ENCODE measurements at places on chromosomes 3 and 15.

DNA sequence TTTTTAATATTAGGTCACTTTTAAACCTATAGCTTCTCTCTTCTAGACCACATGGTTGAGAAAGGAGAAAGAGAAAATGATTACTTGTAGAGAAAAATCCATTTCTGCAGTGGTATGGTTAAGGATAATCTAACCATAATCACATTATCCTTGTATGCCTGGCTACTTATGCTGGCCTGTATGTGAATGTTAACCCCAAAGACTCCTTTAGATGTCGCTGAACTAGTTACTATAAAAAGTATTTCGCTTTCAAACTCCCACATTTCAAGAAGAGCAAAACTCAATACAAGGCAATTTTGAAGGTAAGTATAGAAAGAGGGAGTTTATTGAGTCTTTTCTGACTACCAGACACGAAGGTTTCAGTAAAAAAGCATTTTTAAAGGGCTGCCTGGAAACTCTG, 2.2 kb downstream of the KCTD6 start:
- DNase-seq = no peak

GRCh38 chr3:100024520-100025303, 89.6 kb downstream of the FILIP1L start:
- DNase-seq = peak; percentile 15

DNA sequence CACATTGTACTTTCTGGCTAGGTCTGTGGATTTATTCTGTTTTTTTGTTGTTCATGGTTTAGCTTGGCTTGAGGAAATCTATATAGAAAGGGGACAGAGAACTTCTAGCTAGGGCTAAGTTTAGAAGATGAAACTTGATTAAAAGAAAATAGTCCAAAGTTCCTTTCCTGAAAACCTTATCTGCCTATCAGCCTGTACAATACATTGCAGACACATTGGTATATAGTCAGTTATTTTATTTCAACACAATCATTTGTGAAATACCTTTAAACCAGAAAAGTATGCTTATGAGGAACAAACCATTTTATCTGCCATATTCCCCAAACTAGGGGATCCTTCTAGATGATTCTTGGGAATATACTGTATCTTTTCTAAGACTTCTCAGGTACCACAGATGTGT, 147.3 kb upstream of the CGNL1 start:
- DNase-seq = no peak

DNA sequence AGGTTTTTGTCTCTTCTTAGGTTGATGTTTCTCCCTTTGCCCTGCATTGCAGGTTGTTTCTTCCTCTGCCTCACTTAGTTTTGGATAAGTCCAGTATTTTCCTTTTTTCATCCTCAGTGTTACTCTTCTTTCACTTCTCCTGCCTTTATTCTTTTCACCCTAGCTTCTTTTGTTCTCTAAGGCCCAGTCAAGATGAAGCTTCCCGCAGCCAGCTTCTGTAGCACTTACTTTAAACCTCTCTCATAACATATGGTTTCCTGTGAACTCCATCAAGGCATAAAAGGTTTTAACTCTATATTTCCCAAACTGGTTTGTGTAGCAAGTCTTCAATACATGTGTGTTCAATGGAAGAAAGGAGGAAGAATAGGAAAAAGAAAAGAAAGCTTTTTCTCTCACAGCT, 54.1 kb downstream of the TP63 start:
- no peak for DNase-seq

DNA sequence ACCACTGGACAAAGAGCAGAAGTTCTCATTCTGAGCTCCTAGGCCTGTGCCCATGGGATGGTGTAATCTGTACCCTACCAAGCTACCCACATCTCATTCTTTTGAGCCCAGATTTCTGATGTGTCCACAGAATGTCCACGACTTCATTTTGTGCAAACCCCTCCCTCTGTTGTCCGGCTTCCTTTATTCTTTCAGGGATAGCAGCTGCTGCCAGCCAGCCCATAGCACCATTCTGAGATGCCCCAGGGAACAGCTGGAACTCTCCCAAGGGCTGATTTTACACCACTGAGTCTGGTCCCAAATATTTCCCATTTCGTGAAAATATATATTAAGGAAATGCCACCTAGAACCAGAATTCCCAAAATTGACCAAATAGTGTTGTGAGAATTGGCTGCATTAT, 236.6 kb downstream of the SATB1 start:
- DNase-seq = no peak

DNA sequence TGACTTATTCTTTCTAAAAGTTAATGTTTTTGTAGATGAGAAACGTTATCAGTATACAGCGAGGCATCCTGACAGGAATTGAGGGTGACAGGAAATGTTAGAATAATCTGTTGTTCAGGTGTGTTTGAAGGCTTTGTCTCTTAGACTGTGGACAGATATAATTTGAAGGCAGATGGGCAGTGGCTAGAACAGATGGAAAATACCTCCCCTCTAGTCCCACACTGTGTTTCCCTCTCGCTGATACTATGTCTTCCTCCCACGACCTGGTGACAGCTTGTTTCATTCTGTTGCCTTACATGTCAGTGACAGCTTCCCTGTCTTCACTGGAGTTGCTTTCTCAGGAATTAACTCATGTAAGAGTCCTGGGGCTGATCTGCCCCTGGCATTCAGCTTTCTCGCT, 125.3 kb downstream of the MYRIP start:
- no peak for DNase-seq

GRCh38 chr15:64813075-64813474, 12.4 kb downstream of the PIF1 start:
- no peak for DNase-seq

DNA sequence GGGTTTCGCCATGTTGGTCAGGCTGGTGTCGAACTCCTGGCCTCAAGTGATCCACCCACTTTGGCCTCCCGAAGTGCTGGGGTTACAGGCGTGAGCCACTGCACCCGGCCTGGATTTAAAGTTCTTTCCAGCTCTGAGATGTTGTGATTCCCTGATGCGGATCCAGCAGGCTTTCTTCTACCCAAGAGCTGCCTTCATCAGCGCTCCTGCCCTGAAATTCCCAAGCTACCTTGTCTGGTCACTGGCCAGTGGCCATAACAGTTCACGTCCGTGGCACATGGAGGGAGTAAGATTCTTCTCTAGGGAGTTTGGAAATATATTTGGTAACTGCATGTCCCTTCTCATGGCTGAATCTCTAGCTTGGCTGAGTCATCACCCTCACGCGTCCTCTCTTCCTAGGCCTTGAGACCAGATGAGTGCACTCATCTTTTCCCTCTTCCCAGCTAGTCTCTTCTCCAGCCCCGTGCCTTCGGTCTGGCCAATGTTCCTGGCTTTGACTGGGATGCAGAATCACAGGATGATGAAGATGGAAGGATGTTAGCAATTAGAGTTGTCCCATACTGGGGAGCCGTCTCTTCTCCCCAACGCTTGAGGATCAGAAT, 29.8 kb upstream of the APOD start:
- DNase-seq = peak; percentile 75

DNA sequence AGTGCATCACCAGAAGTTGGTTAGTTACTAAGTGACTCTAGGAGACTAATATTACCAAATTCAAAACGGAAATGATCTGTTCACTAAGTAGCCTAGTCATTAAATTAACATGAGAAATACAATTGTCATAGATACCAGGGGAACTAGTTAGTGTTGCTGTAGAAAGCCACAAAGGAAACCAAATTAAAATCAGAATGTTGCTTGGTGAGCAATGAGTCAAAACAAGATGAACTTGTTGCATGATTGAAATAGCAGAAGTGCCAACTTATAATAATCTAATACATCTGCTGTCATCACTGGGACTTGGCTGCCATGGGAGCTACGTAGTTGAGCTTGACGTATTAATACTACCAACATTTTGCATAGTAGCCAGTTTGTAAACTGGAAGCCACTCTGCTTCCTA, 458.1 kb downstream of the DIPK2A start:
- DNase-seq = peak; percentile 69

- peak; percentile 64 for DNase-seq
Observed at GRCh38 chr3:119891944-119892721, 110.2 kb downstream of the NR1I2 start.

DNA sequence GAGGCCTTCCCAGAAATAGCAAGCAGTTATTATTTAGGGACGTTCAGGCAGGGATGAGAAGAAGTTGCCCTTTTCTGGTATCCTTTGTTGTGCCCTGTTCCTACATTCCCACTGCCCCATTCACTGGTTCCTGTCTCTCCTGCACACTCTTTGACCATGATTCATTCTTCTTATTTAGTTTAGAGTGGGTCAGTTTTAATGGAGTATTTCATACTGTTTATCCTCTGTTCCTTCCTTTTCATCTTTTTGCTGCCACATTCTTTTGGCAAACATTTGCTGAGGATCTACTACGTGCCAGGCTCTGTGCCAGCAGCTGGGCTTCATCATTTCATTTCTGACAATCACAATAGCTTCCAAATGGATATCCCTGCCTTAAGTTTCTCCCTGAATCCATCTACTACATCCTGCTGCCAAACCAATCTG, 11.8 kb upstream of the EID1 start:
- DNase-seq = no peak

GRCh38 chr3:126872701-126873342, 110.1 kb upstream of the PLXNA1 start:
- DNase-seq = no peak

DNA sequence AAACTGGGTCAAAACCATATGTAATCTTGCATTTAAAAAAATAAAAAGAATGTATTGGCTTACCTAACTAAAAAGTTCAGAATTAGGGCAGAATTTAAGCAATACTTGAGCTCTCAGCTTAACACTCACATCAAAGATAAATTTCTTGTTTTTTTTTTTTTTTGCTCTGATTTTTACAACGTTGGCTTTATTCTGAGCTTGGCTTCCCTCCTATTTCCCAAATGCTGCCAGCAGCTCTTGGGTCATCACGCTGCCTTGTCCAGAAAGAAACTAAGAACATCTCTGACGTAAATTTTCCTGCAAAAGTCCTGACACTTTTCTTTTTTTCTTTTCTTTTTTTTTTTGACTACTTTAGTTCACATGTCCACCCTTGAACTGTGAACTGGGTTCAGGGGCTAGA, 150.6 kb upstream of the TGFBR2 start:
- DNase-seq = no peak

DNA sequence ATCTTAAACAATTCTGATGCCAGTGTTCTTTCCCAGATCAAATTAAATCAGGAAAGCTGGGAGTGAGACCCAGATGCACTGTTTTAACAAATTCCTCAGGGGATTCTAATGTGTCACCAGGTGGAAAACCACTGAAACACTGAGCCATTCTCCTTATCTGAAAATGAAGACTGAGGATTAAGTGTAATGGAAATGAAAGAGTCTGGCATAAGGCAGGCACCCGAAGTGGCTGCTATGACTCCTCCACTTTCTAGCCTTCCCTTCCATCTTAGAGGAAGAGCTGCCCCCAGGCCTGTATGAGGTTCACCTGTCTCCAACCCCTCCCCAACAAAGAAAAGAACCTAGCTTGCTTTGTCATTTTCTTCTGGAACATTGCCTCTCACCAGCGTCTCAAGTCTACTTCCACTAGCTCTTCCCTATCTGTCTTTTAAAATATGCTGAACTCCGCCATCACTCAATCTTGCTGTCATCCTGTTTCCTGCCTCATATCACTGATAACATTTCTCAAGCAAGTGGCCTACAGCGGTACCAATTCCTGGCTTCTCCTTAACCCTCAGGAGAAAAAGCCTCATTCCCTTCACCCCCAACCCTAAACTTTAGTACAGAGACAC, 13.7 kb upstream of the ABHD2 start:
- no peak for DNase-seq

- no peak for DNase-seq
Observed at GRCh38 chr3:190594171-190594570, 80.3 kb downstream of the IL1RAP start.

- DNase-seq = peak; percentile 90
Observed at GRCh38 chr3:7787871-7788828, 713.5 kb upstream of the LMCD1 start.

DNA sequence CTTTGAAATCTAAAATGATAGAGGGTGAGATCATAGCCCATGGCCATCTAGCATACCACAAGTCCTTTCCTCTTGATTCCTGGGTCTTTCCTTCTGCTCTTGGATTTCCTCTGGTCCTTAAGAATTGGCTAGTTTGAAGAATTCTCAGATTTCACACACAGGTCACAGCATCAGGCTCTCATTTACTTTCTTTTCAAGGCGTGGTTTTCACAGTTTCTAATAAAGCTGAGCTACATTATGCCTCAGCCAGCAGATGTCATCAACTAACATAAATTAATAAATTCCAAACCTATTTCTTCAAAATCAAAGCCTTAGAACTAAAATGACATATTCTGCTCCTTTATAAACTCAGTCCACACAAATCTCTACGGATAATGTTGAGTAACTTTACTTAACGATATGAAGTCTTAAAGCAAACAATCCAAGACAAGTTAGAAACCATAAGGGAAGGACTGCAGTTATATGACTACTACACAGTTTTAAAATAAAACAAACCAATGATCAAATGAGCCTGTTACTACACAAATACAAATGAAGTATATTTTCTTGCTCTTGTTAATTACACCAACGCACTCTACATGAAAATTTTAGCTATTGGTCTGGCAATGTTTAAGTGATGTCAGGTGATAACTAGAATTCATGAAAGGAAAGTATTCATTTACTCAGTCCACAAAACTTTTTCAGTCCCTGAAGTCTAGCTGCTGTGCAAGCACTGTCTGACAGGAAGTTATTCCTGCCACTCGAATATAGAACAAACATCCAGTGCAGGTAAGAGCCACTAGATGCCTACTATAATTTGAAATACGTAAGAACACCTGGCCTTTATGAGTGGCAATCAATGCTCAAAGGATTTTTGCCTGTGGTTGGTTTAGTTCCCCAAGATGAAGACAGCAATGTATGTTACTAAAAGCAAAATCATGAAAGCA, 9.2 kb downstream of the CCDC14 start:
- no peak for DNase-seq

- DNase-seq = no peak
Observed at GRCh38 chr3:52787246-52787645, 7.3 kb upstream of the ITIH3 start.

DNA sequence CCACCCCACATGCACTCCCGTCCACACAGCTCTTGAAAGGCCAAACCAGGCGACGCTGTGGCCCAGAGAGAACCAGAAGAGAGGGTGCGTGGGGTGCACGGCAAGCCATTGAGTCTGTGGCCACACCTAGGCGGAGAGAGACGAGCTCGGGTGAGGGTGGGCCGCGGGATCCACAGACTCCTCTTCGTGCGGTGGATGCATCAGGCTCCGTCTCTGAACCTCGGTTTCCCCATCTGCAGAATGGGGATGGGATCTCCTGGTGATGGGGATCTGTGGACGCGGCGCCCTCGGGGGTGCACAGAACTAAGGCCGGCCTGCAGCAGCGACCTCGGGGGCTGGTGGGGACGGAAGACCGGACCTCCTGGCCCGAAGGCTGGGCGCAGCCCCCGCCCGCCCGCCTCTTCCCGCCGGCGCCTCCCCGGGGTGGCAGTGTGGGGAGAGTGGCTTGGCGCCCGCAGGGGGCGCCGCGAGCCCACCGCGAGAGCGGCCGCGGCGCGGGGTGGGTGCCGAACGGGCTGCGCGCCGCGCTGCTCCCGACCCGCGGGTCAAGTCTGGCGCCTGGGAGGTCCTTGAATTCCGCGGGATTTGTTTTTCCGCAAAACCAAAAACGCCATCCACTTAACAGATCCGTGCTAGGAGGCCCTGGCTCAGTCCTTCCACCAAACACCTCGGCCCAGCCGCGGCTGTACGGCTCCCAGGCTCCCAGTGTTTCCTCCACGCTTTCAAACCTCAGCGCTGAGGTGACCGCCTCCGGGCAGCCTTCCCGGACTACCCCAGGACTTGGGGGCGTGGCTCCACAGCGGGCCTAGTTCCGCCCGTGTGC, 13.2 kb upstream of the ADPGK start:
- no peak for DNase-seq

- DNase-seq = no peak
Observed at GRCh38 chr3:15513116-15513515, 8.4 kb downstream of the COLQ start.

All from bronchial epithelial cell (primary cell).